ENCODE measurements at places on chromosomes 1 and 21.

- no peak for DNase-seq
Measured at GRCh38 chr1:234713859-234714258, 103.9 kb upstream of the IRF2BP2 start.

DNA sequence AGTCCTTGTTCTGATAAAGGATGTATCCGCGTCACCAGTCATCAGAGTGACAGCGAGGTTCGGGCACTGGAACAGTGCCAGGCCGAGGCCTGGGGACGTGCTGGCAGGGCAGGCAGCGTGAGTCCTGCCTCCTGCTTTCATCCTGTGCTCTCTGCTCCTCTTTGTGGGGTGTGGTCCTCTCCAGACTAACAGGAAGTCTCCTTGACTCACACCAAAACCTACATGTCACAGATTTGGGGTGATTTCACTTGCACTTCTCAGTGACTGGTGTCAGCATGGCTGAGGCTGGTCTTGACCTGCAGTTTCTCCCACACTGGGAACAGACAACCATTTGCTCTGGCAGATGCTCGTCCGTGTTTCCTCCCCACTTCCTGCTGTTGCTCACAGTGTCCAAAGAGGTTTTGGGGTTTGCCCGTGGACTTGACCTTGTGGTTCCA is 8.8 kb upstream of the NLRP3 start:
- DNase-seq: no peak

DNA sequence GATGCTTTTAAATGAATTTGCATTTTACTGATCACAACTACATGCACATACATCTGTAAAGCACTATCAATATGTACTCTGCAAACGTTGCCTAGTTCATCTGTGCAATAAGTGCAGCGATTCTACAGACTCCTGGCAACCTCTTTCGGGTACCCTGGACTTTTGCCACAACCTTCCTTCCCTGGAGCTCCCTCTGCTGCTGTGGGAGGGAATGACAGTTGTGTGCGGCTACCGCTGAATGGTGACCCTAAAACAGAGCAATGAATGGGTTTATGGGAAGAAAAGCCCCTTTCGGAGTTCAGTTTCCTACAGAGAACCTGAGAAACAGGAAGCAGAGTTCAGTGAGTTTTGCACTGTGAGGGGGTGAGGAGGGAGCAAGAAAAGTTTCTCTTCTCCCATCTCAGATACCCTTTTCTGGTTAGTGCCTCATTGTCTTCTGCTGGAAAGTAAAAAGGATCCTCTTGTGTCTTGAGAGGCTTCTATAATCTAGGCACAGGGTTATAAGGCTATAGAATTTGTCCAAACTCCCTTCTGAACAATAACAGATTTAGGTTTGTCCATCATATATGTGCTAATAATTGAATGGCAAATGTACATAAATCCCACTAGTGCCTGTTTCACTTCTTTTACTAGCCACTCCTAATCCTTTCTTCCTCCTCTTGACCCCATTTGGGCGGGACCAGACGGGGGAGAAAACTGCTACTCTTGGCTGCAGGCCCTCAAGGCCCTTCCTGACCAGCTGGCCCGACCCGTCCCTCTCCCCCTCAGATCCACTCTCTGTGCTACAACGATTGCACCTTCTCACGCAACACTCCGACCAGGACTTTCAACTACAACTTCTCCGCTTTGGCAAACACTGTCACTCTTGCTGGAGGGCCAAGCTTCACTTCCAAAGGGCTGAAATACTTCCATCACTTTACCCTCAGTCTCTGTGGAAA is 19.8 kb upstream of the SARS1 start:
- peak; percentile 39 for DNase-seq

- peak; percentile 28 for DNase-seq
Measured at GRCh38 chr1:63475761-63476160, 47.3 kb downstream of the ITGB3BP start.

DNA sequence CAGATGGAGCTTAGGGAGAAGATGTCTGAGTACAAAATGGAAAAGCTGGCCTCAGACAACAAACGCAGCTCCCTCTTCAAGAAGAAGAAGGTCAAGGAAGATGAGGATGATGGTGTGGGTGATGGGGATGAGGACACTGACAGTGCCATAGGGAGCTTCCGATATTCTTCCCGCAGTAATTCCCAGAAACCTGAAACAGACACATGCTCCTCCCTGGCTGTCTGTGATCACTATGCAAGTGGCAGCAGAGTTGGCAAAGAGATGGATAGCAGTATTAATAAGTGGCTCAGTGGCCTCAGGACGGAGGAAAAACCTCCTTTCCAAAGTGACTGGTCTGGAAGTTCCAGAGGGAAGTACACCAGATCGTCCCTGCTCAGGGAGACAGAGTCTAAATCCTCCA is 33.8 kb downstream of the STYXL2 start:
- DNase-seq: no peak

- DNase-seq: no peak
Measured at GRCh38 chr1:174736831-174737230, 262.9 kb upstream of the CACYBP start.

DNA sequence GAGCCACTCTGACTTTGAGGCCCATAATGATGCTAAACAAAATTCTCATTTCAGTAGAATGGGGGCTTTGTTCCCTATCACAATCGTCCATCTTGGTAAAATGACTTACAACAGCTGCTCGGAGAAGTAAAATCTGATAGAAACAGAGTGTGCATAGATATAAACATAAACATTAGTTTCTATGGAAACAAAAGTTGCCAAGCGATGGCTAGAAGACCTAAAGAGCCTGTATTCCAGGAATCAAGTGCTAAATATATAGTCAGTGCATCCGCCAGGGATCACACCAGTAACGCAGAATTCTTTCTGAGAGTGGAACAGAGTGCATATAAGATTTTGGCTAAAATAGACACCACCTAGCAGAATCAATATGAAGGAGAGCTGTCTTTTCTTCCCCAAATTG is 91.2 kb upstream of the KAZN start:
- DNase-seq: no peak

GRCh38 chr21:35658242-35658641 is 402.1 kb downstream of the SETD4 start:
- DNase-seq: peak; percentile 17

- DNase-seq: no peak
Measured at GRCh38 chr1:228151180-228151925, 1.6 kb downstream of the GJC2 start.

DNA sequence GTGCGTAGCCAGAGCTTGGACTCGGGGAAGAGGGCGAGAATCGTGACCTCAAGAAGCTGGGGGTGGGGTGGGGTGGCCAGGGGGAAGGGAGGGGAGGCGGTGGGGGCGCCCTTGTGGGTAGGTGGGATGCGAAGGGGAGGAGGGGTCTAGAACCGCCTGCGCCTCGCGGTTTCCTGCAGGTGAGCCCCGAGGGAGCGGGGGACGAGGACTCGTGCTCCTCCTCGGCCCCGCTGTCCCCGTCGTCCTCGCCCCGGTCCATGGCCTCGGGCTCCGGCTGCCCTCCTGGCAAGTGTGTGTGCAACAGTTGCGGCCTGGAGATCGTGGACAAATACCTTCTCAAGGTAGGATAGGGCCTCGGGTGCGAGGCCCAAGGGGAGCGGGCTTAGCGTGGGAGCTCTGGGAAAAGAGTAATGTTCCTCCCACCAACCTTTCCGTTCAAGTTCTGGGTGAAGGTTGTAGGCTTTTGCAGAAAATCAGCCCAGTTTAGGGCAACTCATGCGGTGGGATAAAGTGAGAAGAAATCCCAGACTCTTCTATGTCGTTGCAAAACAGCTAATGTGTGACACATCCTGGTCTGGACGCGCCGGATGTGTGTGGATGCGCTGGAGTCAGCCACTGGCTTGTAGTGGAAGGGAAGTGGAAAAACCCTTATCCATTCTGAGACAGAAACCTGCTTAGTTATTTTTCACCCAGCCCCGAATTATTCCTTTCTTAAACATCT is 2.9 kb downstream of the LHX8 start:
- DNase-seq: peak; percentile 48

- peak; percentile 59 for DNase-seq
Measured at GRCh38 chr1:79188337-79188736, 181.8 kb upstream of the ADGRL4 start.

DNA sequence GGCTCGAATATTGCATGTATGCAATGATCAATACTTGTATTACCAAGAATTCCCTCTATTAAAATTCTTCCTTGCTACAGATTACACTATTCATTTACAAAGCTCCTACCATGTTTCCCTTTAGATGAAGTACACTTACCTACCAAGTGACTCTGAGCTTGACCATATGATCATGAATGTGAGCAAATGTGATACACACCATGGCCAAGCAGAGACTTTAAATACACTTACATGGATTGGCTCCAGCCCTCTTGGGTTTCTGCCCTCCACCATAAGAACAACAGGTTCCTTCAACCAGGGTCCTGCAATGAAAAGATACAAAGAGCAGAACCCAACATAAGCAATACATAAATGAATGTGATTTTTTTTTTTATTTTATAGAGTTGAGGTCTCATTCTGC is 30.0 kb downstream of the LRRC52 start:
- no peak for DNase-seq

DNA sequence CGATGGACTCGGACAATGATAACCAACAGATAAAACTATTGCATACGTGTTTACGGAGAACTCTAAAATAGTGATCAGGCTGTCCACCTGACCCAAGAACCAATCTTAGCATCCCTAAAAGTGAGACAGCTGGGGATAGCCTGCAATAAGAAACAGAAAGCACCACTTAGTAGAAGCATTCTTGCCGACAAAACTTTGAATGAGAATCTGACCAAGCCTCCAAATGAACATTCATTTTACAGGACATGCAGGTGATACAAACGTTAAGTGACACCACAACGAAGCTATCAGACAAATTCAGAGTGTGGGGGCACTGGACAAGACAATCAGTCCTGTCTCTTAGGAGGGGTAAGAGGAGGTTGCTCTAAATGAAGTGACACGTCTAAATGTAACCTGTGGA is 1.2 kb downstream of the PSMG1 start:
- DNase-seq: peak; percentile 18

DNA sequence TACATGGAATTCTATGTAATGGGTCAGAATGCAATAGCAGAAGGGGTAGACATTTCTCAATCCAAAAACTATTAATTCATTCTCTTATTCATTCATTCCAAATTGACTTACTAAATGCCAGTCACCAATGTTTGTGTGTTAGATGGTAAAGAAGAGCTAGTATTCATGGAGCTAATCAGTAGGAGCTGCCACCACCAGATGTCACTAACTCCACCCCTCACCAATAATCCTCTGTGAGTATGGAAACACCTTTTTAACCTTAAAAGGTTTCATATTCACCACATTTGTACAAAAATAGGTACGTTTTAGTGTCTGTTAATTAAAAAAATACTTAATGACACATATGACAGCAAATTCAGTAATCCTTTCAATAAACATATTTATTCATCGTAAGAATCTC is 131.8 kb upstream of the PKN2 start:
- DNase-seq: no peak

DNA sequence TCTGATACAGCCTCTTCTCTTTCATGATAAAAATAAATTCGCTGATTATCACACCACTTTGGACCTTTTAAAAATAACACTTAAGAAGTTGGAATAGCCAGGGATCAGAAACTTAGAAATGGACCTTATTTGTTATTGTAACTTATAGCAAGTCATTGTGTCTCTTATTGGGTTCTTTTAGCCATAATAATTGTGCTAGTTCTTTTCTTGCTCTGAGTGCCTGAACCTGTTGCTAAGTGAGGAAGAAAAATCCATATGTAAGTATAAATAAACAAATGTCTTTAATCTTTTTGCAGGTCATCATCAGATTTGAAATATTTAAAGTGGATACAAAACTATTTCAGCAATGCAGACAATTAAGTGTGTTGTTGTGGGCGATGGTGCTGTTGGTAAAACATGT is 25.6 kb downstream of the CDC42 start:
- DNase-seq: no peak

DNA sequence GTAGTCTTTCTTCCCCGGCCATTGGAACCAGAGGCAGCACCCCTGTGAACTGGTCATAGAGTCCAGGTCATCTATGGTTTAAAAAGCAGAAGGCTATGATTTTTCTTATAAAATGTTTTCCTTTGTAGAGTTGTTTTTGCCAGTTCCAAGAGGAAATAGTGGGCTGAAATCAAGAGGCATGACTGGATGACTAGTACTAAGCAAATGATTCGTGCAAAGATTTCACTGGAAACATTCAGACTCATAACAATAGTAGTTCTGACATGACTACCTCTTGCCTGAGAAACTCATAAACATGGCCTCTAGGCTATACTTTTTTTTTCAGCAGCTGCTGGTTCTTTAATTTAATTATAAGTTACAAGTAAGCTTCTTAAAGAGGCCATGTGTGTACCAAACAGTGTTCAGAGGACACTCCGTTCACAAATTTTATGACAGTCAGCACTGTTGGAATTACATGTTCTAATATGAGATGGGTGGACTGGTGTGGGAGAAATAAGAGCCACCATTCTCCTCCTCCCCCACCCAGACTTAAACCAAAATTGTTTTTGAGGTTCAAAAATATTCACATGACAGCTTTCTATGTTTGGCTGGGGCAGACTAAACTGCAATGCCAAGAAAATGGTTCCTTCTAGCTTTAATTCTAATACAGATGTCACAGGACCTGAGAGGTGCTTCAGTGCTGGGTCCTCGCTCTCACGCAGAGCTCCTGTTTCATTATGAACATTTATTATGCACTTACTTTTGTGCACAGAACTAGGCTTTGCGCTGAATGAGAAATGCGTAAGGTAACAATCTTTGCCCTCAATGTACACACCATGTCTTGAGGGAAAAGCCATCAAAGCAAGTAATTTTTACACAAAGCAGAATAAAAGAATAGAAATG is 147.5 kb downstream of the ZC3H11B start:
- peak; percentile 1 for DNase-seq

- DNase-seq: no peak
Measured at GRCh38 chr1:25476186-25477097, 45.7 kb downstream of the MACO1 start.

GRCh38 chr1:71881611-71882010 is 400.7 kb downstream of the NEGR1 start:
- no peak for DNase-seq

GRCh38 chr1:995665-996633 is 3.9 kb downstream of the HES4 start:
- DNase-seq: peak; percentile 47

GRCh38 chr1:15206418-15207030 is 40.5 kb upstream of the FHAD1 start:
- DNase-seq: no peak

DNA sequence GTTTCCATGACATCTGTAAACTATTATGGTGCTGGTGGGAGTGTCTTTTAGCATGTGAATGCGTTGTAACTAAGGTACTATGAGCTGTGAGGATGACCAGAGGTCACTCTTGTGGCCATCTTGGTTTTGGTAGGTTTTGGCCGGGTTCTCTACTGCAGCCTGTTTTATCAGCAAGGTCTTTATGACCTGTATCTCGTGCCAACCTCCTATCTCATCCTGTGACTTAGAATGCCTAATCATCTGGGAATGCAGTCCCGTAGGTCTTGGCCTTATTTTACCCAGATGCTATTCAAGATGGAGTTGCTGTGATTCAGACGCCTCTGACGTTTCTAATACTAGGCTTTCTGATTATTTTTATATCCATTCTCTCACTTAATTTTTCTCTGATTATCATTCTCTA is 9.4 kb downstream of the NCAM2 start:
- no peak for DNase-seq

DNA sequence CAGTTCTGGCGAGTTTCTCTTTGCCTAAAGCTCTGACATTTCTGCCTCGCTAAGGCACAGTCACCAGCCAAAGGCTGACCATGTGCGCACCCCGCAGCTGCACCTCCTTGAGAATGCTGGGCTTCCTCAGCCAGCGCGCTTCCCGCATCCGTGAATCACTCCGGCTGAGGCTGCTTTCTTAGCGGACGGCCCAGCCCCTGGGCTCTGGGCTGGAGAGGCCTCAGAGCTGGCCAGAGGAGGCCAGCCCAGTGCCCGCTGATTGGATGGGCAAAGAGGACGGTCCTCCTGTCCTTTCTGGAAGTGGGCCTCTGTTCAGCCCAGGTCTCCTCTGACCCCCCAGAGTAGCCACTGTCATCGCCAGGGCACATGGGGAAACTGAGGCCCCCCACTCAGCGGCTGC is 56.1 kb downstream of the PRDM16 start:
- DNase-seq: no peak
